ENCODE measurements at places on chromosomes 12 and 14.

DNA sequence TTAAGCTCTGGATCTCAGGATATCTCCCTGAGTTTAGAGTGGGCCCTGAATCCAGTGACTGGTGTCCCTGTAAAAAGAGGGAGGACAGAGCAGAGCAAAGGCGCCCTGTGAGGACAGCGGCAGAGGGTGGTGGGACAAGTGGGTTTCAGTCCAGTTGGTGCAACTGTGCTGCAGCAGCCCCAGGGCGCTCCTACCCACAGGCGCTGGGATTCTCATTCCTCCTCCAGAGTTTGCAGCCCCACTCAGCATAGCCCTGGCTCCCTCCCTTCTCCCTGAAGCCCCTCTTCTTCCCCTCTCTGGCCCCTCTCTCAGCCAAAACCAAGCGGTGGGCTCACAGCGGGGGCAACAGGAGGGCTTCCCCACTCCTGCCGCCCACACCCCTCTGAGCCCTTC is 1.6 kb downstream of the TMEM179 start:
- no peak for DNase-seq

DNA sequence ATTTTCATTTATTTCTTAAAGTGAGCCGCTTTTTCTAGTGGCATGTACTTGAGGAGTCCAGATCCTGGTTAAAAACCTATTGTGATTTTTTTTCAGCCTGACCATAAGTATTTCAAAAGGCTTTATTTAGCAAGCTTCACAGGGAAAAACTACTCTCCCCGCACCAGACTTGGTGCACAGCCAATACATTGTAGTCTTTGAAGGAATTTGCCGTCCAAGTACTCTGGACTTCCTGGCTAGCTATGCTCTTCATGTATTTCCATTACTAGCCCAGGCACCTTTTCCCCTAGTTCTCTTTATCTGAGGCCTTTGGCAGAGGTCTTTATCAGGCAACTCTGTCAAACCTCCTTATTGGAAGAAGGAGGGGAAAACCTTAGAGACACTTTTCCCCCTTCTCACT is 234.7 kb downstream of the CCDC91 start:
- DNase-seq: no peak

GRCh38 chr12:15116086-15116485 is 105.1 kb downstream of the RERG start:
- no peak for DNase-seq

DNA sequence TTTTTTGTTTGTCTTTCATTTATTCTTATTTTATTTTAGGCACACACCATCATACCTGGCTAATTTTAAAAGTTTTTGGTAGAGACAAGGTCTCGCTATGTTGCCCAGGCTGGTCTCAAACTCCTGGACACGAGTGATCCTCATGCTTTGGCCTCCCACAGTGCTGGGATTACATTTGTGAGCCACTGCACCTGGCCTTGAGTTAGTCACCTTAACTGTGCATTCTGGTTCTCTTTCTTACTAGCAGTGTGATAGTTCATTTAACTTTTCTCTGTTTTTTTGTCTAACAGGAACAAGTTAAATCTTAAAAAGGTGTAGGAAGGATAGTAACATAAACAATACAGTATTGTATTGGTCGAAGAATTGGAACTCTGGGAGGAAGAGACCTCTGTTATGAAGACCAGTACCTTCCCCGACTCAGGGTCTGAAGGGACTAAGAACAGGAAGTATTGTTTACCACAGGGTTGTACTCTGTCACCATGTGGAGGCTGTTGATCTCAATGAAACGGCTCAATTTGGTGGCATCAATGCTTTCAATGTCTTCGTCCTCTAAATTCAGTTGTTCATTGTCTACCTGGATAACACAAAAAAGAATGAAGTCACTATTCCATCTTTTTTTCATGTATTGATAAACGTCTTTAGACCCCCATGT is 17.7 kb downstream of the ERP27 start:
- no peak for DNase-seq

- DNase-seq: no peak
Observed at GRCh38 chr14:72909163-72909562, 15.3 kb upstream of the DPF3 start.

DNA sequence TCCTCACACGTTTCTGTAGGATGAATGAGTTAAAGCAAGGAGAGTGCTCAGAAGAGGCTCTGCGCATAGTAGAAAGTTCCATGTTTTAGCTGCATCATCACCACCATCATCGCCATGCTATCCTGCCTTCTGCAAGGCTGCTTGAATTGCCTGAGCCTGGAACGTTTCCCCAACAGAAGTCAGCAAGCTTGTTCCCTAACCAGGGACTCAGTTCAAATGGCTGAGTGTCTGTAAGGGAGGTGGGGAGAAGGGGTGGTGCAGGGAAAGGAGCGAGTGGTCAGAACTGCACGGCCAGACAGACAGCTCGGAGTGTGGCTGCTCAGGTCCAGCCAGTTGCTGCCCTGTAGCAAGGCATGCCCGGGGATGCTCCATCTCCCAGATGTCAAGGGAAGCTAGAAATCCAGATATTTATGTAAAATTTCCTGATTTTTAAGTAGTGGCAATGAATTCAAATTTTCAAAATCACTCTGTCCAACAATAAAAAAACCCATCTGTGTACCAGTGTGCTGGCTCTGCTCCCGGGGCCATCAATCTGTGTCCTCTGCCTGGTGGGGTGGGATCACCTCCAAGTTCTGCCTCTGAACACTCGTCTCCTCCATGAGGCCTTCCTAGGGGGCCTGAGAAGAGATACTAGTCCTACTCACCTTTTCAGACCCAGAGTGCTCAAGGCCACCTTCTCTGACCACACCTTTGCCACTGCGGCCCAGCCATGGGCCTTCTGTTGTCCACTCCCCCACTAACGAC is 162.7 kb downstream of the FOXN3 start:
- no peak for DNase-seq
